ENCODE measurements at places on chromosomes 12 and 14.

DNA sequence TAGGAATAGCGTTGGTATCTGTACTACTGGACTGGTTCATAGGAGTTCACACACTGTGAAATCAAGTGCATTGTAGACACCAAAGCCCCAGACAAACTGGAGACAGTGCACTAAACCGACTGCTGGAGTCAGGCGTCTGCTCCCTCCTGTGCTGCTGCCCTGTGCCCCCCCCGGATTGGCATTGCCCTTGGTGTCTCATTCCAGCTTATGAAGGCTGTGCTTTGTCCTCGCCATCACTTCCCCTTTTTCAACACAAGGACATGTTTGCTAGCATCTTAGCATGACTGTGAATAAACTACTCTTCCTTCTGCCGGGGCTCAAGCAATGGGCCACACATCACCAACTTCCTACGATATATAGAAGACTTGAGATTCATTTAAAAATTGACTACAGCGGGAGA is 84.0 kb downstream of the TMCC3 start:
- DNase-seq: no peak

- no peak for DNase-seq
These were observed 165.1 kb upstream of the ATP2B1 start for GRCh38 chr12:89873745-89874144.

DNA sequence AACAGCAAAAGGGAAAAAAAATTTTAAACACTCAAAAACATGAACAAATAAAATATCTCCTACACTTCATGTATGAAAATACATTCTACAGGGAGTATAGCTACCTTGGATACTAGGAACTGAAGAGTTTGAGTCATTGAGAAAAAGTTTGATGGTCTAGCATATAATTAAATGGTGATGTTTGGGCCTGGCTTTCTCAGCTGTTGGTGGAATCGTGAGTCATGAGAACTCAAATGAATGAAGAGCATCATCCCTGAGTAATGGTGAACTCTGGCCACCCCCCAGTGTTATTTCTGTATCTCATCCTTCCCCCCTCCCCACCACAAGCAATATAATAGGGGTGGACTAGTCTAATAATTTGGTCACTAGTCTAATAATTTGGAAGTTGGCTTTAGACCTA is 6.7 kb upstream of the SLC6A15 start:
- no peak for DNase-seq

DNA sequence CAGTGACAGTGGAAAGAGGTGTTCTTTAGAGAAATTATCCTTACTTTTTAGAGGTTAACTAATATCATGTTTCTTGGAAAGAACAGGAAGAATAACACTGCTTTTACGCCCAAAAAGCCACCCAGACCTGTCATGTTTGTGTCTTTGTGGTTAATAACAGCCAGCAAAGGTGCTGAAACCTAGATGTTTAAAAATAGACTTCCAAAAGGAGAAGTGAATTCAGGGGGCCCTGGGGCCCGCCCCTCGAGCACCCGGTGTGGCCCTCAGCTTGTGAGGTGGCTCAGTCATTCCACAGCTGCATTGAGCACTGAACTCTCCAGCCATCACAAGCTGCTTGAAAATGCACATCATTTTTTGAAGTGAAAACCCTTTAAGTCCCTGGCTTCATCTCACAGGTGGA is 20.8 kb upstream of the AMN start:
- no peak for DNase-seq

DNA sequence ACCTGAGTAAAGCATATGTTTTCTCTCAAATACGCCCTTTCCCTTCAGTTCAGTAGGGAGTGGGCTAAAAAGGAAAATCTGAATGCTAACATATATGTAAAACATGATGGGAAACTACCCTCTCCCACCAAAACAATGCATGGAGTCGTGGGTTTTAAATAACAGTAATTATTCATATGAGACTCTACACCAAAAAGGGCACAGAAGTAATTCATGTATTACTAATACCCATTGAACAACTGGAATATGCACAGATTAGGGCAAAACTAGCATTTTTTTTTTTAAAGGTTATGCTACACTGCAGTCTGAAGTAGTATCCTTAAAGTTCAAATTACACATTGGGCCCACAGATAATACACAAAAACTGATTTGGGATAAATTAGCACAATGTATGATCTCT is 8.1 kb upstream of the ARID2 start:
- no peak for DNase-seq

- DNase-seq: no peak
These were observed 49.8 kb downstream of the B4GALNT3 start for GRCh38 chr12:509500-509899.

DNA sequence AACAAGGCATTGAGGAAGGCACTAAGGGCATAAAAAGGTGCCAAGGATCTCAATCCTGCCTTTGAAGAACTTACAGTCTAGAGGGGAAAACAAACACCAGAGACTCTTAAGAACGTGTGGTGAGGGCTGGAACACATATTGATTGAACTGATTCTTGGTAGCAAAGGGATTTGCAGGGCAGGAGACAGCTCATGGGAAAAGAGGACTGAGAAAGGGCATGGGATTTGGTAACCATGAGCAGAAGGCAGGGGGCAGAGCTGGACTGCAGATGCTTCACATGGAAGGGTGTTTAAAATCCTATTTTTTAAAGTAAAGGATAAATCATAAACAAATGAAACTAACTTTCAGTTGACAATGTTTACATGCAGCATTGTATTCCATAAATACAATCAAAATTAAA is 203.1 kb downstream of the ITPR2 start:
- DNase-seq: no peak

DNA sequence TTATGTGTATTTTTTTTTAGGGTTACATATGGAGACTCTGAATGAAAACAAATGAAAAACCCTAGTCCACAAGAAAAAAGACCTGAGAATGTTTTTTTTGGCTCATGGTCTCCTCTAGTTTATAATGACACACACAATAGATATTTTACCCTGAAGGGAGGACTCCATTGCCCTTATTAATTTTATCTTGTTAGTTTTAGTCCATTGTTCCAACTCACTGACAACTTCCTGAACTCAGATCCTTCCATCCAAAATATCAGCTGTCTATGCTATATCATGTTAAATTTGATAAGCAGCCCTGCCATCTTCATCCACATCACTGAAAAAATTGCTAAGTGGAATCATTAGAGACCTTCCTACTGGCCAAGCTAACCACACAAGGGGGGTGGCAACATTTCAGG is 232.1 kb downstream of the MON2 start:
- DNase-seq: no peak

- no peak for DNase-seq
These were observed 107.1 kb downstream of the PPM1H start for GRCh38 chr12:62827855-62828254.

DNA sequence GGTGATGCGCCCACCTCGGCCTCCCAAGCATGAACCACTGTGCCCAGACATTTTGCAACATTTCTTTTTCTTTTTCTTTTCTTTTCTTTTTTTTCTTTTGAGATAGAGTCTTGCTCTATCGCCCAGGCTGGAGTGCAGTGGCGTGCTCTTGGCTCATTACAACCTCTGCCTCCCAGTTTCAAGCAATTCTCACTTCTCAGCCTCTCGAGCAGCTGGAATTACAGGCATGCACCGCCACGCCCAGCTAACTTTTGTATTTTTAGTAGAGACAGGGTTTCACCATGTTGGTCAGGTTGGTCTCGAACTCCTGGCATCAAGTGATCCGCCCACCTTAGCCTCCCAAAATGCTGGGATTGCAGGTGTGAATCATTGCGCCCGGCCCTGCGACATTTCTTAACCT is 7.6 kb upstream of the CDC42BPB start:
- DNase-seq: no peak

- no peak for DNase-seq
These were observed 416.6 kb downstream of the LRIG3 start for GRCh38 chr12:58503731-58504130.

DNA sequence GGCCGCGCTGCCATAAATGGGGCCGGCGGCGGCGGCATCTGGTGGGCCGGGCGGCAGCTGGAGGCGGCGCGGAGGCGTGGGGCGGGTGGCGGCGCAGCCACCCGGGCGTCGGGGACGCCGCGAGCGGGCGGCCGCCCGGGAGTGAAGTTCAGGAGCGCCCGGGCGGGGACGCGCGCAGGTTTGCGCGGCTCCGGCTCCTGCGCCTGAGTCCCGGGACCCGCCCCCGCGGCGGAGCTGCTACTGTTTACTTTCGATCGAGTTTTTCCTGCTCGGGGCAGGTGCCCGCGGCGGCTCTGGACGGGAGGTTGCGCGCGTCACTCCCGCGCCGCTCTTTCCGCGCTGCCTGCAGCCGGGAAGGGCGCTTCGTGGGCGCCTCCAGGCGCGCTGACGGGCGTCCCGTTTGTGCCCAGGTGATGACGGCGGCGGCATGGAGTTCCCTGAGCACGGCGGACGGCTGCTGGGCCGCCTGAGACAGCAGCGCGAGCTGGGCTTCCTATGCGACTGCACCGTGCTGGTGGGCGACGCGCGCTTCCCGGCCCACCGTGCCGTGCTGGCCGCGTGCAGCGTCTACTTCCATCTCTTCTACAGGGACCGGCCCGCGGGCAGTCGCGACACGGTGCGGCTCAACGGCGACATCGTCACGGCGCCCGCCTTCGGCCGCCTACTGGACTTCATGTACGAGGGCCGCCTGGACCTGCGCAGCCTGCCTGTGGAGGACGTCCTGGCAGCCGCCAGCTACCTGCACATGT is at the start of gene ZBTB42:
ZBTB42 (plus strand) TSS at position 331 of the 749 bp plus-strand sequence; CDS start at position 428, 97 bp downstream.
- DNase-seq: peak; percentile 74

DNA sequence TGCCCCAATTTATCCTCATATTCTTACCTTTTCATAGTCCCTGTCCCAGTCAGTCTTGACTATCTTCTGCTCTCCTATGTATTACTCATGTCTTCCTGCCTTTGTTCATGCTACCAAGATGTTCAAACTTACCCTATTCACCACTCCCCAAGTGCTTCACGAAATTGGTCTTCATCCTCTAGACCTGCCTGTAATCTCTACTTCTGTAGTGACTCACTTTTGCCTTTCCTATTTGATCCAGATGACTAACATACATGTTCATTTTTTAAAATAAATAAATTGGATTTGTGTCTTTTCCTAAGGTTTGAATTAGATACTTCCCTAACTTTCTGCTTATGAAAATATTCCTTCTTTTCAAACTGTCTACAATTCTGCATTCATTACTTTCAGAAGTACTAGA is 107.7 kb upstream of the PPM1H start:
- DNase-seq: no peak

GRCh38 chr12:67482751-67483661 is 165.5 kb upstream of the DYRK2 start:
- peak; percentile 9 for DNase-seq

GRCh38 chr14:84963518-84963917 is 566.4 kb upstream of the FLRT2 start:
- DNase-seq: peak; percentile 1

DNA sequence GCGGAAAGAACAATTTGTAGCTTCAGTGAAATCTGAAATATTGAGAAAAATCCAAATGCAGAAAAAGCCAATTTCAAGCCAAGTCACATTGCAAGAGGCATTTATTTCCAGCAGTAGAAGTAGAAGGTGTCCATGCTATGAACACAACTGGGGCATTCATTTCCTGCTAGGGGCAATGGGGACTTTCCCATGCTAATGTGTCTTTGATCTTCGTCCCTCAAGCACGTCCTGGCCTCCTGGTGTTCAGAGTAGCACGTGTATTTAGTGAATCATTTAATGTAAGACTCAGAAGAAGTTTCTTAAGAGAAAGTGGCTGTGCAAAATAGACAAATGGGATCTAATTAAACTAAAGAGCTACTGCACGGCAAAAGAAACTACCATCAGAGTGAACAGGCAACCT is 267.9 kb downstream of the TMEM132C start:
- no peak for DNase-seq

GRCh38 chr12:19048943-19049342 is 80.6 kb upstream of the PLEKHA5 start:
- DNase-seq: no peak

GRCh38 chr12:83630526-83630925 is 943.8 kb downstream of the TMTC2 start:
- no peak for DNase-seq

DNA sequence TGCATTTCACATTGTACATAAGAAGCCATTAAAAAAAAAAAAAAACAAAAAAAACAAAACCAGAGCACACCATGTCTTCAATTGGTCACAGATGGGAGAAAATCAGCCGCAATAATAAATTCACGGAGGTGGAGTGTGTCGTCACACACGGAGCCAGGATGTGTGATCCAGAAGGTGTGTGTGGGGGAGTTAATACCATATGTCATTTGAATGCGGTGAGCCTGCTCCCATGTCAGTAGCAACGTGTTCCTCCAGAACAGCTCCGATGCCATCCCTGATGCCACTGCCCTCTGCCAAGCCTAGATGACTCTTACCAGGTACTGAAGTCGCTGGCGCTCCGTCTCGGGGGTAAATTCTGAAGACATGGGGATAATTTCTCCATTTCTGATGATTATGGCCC is 197.8 kb downstream of the PPM1H start:
- no peak for DNase-seq

GRCh38 chr12:52279422-52280318 is 5.2 kb downstream of the KRT86 start:
- no peak for DNase-seq

DNA sequence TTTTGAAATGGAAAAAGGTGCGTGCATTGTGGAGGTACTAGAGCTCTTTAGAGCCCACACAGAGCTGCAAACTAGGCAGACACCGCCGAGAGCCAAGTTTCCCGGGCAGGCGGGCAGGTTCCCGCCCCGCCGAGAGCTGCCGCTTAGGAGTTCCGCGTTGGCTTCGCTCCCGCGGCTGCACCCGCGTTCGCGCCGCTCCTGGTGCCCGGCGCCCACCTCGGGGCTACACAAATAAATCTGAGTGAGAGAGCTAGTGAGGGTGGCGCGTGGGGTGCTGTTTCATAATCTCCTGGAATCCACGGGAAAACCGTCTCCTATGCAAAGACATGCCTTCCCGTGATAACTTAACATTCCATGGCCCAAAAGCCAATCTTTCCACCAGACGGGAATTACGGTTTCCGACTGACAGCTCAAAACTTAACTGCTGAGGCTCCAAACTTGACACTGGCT is 645 bp downstream of the KITLG start:
- no peak for DNase-seq

- no peak for DNase-seq
These were observed 875 bp downstream of the HSPA2 start for GRCh38 chr14:64541261-64541971.

- DNase-seq: no peak
These were observed 100.8 kb downstream of the IGF1 start for GRCh38 chr12:102379346-102380162.

- DNase-seq: no peak
These were observed 805 bp downstream of the MYH7 start for GRCh38 chr14:23434488-23435222.

GRCh38 chr14:36113341-36113740 is 63.2 kb downstream of the PTCSC3 start:
- no peak for DNase-seq

GRCh38 chr14:74531467-74531866 is 37.9 kb downstream of the ISCA2 start:
- peak; percentile 59 for DNase-seq

- DNase-seq: no peak
These were observed 270.3 kb upstream of the DAAM1 start for GRCh38 chr14:58918066-58918738.

DNA sequence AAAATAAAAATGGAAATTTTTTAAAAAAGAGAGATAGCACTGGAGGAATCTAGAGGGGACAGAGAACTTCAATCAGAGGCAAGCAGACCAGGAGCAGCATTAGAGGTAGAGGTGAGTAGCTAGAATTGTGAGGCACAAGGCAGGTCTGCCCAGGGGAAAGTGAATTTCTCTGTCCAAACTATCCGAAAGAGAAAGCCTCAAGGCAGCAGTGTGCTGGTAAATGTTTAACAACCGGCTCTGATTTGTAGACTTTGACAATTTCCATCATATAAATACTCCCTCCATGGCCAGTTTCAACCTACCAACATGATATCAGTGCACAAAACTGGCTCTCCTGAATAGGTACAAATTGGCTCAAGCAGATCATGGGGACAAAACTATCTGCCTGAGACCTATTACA is 160.6 kb upstream of the EGLN3 start:
- no peak for DNase-seq

Measured in HuH-7 (cell line).